ENCODE measurements at places on chromosomes 16 and 17.

- DNase-seq: peak; percentile 37
These were observed 1.5 kb upstream of the SPAG7 start for GRCh38 chr17:4969047-4969550.

DNA sequence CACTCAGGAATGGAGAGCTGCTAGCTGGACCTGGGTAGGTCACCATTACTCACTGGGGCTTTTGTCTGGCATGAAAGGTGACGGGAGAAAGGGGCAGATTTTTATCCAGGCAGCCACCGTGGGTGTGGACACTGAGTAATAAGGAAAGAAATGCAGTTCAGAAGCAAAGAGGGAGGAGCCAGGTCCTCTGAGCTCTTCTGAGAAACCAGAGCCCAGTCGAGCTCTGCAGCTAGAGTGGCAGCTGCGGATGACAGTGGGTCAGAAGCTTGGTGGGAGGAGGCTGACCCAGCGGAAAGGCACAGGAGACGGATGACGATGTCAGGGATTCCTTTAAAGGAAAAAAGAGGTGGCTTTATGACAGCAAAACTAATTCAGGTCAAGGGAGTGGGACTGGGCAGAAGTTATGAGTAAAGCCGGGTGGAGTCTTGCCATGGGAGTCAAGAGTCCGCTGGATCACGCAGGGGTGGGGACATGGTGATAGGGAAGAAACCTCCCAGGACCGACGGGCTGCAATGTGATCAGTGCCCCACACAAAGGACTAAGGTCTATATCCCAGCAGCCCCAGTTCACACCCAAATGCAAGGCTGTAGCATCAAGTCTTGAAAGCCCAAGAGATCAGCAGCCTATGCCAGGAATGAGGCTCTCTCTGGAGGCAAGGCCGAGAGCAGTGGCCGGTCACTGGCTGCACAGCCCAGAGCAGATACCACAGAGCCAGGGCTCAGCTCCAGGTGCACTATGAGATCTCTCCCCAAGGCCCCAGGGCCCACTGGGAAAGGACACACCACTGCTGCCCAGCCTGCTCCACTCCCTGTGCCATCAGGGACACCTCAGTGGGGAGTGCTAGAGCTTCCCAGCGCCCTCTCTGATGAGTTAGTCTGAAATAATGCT lies 6.3 kb upstream of the MNT start:
- DNase-seq: no peak

DNA sequence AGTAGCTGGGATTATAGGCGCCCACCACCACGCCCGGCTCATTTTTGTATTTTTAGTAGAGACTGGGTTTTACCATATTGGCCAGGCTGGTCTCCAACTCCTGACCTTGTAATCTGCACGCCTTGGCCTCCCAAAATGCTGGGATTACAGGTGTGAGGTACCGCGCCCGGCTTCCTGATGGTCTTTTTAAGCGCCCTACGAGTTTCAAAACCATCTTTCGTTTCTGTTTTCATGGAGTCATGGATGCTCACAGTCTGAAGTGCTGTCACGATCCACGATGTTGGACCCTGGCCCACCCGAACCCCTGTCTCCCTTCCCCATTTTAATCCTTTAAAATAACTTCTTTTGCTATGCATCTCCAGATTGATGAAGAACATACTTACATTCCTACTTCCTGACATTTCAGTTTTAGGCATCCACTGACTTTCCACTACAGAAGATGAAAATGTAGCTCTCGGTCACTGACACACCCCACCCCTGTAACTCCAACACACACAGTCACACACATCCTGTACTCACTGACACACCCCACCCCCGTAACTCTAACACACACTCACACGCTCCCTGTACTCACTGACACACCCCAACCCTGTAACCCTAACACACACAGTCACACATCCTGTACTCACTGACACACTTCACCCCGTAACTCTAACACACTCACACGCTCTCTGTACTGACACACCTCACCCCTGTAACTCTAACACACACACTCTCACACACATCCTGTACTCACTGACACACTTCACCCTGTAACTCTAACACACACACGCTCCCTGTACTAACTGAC lies 22.6 kb upstream of the WDR45B start:
- no peak for DNase-seq

GRCh38 chr17:36004594-36005108 lies 3.3 kb upstream of the CCL15 start:
- DNase-seq: no peak

GRCh38 chr17:62703776-62704380 lies 76.4 kb downstream of the MRC2 start:
- peak; percentile 52 for DNase-seq

GRCh38 chr17:72104863-72105234 lies 16.0 kb upstream of the SOX9 start:
- DNase-seq: no peak

DNA sequence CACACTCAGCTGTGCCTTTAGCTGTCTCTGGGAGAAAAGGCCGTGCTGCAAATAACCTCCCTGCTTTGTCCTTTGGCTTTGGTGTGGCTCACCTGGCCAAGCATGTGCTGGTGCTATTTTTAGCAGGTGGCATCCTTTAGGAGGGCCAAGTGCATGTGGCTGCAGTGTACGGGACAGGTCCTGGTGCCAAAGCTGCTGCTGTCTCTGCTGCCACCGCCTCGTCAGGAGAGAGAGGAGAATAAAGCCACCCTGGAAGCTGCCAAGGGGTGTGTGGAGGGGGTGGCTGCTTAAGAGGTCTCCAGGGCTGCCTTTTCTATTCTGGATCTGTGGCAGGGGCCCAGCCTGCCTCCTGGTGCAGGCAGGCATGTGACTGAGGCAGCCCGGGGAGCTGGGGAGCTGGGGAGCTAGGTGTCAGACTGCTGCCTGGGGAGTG lies 6.2 kb downstream of the AKAP1 start:
- DNase-seq: no peak

- DNase-seq: no peak
These were observed 28.7 kb upstream of the TNRC6A start for GRCh38 chr16:24700549-24701392.

GRCh38 chr17:64058621-64059020 lies 38.2 kb upstream of the ICAM2 start:
- no peak for DNase-seq

DNA sequence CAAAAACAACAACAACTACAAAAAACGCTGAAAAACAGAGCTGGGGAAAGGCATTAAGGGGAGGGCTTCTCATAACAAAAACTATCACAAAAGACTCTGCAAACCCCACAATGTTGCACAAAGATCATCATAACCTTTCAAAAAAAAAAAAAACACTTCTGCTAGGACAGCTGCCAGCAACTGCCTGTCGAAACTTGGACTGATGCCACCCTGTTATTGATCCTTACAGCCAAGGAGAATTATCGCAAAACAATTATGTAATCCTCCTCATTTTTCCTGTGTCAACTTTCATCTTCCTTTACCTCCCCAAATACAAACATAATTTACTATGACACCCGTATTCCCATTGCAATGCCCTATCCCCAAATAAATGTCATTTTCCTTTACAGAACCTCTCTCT lies 9.3 kb downstream of the CCDC40 start:
- no peak for DNase-seq

GRCh38 chr17:60253048-60253447 lies 103.3 kb downstream of the CA4 start:
- DNase-seq: no peak

GRCh38 chr16:74461826-74462225 lies 40.5 kb upstream of the CLEC18B start:
- DNase-seq: no peak

GRCh38 chr17:45247429-45248131 lies 14.3 kb downstream of the SPATA32 start:
- DNase-seq: peak; percentile 96

- DNase-seq: no peak
These were observed 119.3 kb downstream of the STX8 start for GRCh38 chr17:9456330-9456729.

GRCh38 chr16:46649588-46650253 lies 28.5 kb upstream of the SHCBP1 start:
- no peak for DNase-seq

DNA sequence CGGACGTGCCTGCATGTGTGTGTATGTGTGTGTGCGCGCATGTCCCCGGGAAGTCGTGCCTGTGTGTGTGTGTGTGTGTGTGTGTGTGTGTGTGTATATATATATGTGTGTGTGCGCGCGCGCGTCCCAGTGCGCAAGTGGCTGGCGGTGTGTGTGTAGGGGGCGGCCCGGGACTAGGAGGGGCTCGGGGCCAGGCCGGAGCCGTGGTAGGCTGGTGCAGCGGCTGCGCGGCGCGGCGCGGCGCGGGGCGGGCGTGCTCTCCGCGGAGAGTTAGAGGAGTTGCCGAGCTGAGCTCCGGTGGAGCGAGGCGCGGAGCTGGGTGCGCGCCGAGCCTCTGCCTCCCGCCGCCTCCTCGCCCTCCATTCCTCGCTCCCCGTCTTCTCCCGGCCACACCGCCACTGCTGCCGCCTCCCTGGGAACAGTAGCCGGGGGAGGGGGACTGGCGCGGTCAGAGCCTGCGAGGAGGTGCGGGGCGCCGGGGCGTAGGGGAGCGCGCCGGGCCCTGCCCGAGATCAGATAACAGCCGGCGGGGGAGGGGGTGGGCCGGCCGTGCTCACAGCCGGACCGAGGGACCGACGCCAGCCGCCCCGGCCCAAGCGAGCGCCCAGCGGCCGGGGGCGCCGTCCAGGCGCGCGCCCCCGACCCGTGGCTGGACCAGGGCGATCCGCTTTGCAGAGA lies at the start of gene KCNJ12:
Gene KCNJ12 (plus strand): TSS at position 277 of the 678 bp plus-strand sequence. CDS start 38,986 bp downstream, outside the sequence.
- no peak for DNase-seq

DNA sequence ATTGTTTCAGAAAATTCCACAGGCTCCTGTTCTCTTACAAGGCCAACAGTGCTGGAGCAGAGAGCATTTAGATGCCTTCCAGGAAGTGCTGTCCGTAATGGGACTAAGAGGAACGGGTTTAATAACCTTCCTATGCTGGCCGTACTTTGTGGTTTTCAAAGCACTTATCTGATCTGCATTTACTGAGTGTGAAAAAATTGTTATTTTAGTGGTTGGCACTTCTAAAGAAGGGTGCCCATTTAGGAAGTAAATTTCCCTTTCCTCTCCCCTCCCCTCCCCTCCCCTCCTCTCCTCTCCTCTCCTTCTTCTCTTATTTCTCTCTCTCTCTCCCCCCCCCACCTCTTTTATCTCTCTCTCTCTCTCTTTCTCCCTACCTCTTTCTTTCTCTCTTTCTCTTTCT lies 72.0 kb upstream of the DNAJA2 start:
- no peak for DNase-seq

DNA sequence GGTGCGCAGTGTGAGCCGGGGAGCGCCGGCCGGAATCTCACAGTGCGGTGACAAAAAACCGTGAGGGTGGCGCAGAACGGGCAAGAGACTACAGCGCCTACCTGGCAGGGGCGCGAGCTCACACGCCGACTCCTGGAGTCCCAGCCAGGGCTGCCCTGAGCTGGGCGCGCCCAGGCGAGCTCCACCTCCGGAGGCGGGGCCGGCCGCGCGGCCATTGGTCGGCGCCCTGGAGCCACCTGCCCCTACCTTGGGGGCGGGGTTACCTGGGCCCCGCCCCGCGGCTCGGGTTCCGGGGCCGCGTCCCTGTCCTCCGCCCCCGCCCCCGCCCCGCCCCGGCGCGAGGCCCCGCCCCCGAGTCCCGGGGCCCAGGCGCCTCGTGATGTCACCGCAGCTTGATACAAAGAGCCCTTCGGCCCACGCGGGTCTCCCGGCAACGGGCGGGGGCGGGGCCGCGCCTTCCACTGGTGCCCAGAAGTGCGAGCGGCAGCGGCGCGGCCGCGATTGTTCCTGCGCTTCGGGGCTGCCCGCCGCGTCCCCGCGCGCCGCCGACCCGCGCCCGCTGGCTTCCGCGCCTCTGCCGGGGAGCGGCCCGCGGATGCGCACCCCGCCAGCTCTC lies 96.3 kb downstream of the RAB11FIP4 start:
- DNase-seq: peak; percentile 95

- DNase-seq: no peak
These were observed 60.3 kb downstream of the GSG1L start for GRCh38 chr16:28003021-28003865.

- DNase-seq: no peak
These were observed 1.3 kb downstream of the NLK start for GRCh38 chr17:28043741-28044140.

DNA sequence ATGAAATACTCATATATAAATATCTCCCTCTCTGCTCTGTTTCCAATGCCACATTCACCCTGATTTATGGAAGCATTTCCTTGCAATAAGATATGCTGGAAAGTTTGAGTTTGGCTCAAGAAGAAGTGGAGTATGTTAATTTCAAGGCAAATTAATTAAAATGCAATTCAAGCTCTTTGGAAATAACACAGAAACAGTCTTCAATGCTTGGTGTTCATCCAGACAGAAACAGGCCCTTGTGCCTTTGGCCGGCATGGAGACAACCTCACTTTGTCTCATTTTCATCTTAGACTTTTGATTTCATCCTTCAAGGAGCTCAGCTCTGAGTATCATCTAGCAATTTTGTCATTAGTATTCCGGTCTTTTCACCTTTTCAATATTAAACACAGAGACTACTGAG lies 210.0 kb downstream of the C16orf95 start:
- DNase-seq: no peak

- DNase-seq: no peak
These were observed 45.5 kb upstream of the LRRC37A3 start for GRCh38 chr17:64964796-64965195.

GRCh38 chr17:33013596-33014375 lies 22.1 kb downstream of the SPACA3 start:
- DNase-seq: no peak

DNA sequence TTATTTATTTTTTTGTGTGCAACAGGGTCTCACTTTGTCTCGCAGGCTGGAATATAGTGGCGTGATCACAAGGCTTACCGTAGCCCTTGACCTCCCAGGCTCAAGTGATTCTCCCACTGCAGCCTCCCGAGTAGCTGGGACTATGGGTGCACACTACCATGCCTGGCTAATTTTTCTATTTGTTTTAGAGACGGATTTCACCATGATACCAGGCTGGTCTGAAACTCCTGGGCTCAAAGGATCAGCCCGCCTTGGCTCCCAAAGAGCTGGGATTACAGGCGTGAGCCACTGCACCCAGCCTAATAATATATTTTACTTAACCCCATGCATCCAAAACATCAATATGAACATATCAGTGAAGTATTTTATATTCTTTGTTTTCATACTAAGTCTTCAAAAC lies 2.0 kb downstream of the CCDC200 start:
- no peak for DNase-seq

DNA sequence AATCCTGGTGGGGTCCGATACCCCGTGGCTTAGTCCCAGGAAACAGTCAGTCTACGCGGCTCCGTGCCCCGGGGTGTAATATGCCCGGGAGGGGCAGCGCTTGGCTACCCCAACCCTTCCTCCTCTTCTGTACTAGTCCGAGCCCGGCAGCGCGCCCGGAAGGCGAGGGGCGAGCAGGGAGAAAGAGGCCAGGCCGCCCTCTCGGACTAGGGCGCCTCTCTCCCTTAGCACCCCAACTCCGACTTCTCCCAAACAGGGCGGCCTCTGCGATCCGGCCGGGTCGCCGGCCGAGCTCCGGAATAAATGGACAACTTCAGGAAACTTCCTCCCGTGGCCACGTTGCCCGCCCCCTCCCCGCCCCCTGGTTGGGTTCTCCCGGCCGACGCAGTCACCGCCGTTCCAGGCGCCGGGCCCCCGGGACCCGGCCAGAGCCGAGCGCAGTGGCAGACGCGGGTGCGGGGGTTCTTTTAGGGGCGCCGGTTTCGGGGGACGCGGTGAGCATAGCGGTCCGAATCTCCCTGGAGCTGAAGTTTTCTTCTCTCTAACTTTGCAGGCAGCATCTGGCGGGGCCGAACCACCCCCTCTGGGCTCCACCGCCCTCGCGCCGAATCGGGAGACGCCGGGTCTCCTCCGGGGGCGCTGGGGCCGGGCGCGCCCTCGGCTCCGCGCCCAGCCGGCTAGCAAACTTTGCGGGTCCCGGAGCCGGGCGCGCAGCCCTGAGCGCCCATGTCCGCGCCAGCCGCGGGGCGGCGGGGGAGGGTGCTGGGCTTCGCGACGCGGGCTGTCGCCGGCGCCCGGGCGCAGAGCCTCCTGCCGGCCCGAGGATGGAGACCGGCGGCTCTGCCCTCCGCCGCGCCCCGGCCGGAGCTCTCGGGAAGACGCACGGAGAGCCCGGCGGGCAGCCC lies at the start of gene SDK2:
Gene SDK2 (minus strand): TSS at position 301 of the 905 bp plus-strand sequence. CDS start 357 bp downstream, outside the sequence.
- DNase-seq: no peak
